GM18507 (cell line): ENCODE measurements at places on chromosomes 7 and 10.

DNA sequence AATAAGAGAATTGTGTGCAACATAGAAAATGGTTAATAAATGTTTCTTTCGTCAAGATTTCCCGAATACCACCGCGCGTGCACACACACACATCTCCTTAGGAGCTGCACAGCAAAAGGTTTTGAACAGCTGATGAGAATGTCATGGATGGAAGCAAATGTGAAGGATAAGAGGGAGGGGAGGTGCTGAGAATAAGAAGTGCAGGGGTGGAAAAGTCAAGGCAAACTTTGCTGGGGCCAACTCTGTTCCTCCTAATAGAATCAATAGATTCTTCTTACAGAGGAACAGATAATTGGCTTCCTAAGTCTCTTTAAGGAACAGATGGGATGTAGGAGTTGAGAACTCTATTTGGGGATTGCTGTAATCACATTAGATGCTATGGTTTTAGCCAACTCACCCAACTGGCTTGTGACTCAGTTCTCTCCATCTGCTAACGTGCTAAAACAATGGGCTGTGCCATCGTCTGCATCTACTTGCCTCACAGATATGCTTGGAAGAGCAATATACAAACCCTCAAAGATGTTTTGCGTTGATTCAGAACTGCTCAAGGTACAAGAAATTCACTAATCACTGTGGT, 408.2 kb upstream of the CELF2 start:
- no peak for DNase-seq

- no peak for DNase-seq
Measured at GRCh38 chr10:19048891-19049290, 290 bp downstream of the MALRD1 start.

DNA sequence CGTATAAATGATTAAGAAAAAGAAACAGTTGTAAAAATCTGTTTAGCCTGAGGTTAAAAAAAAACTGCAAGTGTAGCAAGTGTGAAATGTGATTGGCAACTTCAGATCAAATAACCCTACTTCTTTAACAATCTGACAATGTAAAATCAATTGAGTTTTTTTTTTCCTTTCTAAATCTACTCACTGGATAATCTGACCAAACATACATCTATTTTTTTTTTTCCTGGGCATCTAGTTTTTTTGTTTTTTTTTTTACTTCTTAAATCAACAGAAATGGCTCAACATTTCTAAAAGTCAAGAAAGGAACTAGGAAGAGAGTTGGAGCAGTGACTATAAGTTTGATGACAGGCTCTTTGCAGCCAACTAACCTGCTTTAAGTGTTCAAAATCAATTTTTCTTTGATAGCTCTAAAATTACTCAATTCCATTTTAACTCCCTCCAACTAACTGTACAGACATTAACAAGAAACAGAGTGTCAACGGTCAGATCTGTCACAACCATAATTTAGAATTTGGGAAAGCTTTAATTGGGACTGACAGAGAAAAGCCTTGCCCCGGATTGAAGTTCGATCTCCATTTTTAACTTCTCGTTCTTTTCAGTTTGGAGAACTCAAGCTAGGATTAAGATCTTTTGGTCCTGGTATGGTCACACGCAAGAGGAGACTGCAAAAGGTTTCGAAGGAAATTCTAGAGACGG, 1.2 kb downstream of the ARL3 start:
- DNase-seq = no peak

DNA sequence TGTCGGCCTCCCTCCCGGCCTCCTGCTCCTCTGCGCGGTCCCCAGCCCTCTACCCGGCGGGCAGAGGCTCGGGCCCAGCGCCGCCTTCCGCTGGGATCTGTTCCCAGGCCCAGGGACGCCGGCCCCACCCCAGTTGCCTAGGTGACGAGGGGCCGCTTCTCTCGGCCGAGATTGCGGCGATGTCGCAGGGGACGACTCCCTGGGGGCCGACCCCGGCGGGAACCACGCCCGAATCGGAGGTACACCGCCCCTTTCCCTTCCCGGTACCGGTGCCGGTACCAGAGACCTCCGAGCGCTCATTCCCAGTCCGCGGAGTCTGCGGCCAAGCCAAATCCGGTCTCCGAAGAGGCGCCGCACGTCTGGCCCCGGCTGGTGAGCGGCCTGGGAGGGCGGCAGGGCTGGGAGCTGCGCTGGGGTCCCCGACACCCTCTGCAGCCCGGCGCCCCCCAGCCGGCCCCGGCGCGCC, at the start of gene CABCOCO1:
Gene CABCOCO1, plus strand, starts transcription at position 136 of the 466 bp plus-strand sequence. Its CDS starts 44 bp downstream, at position 180.
- no peak for DNase-seq

DNA sequence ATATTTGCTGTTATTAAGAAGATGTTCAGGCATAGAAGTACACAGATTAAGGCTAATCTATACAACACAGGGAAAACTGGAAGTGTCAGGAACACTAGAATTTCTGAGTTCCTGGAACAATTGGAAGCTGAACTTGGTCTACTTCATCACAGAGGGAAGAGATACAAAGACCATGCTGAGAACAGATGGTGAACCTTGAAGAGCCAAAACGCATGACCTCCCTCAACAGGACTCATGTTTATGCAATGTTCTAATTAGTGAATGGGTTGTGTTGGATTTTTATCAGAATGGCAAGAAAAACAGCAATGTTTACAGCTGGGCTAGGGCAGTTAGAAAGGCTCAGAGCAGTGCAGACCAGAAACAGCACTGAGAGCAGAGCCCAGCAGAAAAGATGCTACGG, 94.9 kb downstream of the SFMBT2 start:
- no peak for DNase-seq

GRCh38 chr10:48480397-48481374, 124.2 kb downstream of the ARHGAP22 start:
- DNase-seq = no peak

- no peak for DNase-seq
Measured at GRCh38 chr7:35359423-35359822, 105.5 kb upstream of the TBX20 start.

DNA sequence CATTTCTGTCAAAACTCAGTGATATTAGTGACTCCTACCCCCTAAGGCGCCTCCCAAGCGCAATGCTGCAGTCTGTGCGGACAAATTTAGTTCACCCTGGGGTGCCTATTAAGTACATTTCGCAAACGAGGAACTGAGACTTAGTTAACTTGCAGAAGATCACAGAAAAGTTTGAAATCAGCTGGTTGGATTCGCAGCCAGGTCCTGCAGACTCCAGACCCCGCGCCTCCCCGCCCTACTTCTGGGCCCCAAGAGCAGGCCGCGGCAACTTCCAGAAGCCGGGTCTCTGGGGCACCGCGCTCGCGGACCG, 588 bp downstream of the CYREN start:
- DNase-seq = no peak

DNA sequence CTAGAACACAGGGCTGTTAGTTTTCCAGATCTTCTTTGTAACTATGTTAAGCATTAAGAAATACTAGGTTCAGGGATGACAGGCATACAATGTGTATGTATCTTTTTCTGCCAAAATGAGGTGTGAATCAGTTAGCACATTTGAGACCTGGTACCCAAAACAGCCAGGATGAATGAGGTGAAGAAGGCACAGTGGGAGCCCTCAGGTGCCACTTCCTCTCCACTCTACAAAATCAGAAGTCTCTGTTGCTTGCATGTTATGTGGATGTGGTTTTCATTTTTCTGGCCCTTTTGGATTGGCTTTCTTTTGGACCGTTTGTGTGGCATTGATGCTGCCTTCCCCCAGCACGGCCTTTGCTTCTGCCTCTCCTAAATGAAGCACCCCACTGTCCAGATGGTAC, 15.4 kb upstream of the TBXAS1 start:
- no peak for DNase-seq

DNA sequence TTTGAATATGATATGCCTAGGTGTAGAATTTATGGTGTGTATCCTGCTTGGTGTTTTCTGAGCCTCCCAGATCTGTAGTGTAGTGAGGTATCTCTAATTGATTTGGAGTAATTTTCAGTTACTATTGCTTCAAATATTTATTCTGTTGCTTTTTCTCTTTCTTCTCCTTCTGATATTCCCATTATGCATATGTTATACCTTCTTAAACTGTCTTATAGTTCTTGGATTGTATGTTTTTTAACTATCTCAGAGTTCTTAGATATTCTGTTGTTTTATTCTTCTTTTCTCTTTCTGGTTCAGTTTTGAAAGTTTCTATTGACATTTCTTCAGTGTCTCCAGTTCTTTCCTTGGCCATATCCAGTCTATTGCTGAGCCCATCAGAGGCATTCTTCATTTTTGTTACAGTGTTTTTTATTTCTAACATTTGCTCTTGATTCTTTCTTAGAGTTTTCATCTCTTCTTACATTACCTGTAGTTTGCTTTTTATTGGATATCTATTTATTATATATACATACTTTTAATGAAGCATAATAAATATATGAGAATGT, 205.4 kb upstream of the LRGUK start:
- DNase-seq = no peak

DNA sequence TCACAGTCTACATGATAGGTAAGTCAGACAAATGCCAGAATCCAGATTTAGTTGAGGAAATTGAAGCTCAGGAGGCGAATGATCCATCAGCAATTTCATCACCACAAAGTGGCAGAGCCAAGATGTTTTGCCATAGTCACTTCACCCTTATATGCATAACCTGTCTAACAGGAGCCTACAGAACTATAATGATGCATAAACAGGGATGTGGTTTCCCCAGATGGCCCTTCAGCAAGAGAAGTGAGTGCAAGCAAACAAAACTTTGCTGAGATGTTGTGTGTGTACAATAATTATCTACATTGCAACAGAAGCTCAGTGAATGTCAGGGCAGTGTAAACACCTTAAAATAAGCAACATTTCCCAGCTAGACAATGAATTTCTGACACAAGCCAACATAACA, 28.6 kb downstream of the PON3 start:
- no peak for DNase-seq

- DNase-seq = no peak
Measured at GRCh38 chr7:107982918-107983389, 20.0 kb downstream of the LAMB1 start.

DNA sequence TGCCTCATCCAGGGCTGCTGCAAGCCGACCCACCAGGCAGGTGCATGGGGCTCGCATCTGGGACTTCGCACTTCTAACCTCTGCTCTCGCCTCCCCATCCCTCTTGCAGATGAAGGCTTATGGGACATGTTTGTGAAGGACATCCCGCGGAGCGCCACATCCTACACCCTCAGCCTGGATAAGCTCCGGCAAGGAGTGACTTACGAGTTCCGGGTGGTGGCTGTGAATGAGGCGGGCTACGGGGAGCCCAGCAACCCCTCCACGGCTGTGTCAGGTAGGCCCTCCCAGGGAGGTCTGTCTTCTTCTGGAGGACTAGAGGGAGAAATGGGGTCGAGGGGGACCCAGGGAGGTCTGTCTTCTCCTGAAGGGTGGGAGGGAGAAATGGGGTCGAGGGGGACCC, 448.9 kb upstream of the FOXK1 start:
- no peak for DNase-seq

DNA sequence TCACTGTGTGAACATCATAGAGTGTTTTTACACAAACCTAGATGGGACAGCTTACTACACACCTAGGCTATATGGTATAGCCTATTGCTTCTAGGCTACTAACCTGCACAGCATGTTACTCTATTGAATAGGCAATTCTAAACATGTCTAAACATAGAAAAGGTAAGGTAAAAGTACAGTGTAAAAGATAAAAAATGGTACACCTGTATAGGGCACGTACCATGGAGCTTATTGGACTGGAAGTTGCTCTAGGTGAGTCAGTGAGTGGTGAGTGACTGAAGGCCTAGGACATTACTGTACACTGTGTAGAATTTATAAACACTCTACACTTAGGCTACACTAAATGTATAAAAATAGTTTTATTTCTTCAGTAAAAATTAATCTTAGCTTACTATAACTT, 182.0 kb upstream of the THSD7A start:
- no peak for DNase-seq

- no peak for DNase-seq
Measured at GRCh38 chr10:112526906-112527305, 79.9 kb downstream of the VTI1A start.

DNA sequence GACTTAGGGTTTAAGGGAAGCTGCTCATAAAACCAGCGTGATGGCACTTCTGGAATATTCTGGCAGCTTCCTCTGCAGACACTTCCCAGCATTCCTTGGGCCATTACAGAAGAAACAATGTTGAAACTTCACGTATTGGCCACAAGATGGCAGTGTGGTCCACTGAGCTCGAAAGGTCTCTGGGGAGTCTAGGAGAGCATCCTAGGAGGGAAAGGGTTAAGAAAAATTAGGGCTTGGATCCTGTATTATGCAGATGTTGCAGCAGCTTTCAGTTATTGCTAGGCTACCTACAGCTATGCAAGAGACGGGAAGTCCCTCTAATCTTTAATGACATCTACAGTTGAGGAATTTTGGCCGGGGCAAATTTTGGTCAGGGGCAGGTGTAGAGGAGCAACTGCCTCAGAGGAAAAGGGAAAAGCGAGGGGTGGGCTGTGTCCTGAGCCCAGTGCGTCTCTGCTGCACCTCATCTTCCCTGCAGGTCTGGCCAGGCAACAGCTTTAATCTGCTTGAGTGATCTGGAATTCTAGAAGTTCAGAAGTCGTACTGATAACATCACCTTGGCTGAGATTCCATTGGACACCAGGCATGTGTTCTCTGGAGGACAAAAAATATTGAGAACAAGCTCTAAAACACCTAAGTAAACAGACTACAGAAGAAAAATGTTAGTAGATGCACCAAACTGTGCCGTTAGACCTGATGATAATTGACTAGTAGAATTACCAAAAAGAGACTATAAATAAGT, 220.8 kb upstream of the PRSS58 start:
- no peak for DNase-seq

GRCh38 chr10:78269060-78269459, 235.4 kb downstream of the RPS24 start:
- DNase-seq = no peak

DNA sequence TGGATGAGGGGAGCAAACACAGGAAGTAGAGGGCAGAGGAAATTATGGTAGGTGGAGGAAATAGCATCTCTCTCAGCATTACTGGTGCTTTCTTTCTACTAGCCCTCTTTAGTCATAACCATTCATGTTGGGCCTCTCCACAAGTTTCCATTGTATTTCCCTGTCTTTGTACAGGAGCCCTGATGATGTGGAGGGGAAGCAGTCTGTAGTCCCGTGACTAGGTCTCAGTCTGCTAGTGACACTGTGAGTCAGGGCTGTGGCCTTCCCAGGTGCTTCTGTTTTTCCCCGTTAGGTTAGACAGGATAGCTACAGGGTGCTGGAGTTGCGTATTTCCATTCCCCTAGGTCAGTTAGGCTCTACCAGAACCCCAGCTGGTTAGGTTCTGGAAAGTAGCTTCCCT, 82.9 kb upstream of the NAMPT start:
- no peak for DNase-seq

GRCh38 chr7:143383642-143383957, 2.5 kb downstream of the ZYX start:
- DNase-seq = no peak

- no peak for DNase-seq
Measured at GRCh38 chr10:94673614-94674321, 9.8 kb upstream of the CYP2C18 start.
